ENCODE measurements at places on chromosomes 5 and 9.
A peak's percentile ranks its signal among the peaks of the same experiment; 100 is the strongest.

DNA sequence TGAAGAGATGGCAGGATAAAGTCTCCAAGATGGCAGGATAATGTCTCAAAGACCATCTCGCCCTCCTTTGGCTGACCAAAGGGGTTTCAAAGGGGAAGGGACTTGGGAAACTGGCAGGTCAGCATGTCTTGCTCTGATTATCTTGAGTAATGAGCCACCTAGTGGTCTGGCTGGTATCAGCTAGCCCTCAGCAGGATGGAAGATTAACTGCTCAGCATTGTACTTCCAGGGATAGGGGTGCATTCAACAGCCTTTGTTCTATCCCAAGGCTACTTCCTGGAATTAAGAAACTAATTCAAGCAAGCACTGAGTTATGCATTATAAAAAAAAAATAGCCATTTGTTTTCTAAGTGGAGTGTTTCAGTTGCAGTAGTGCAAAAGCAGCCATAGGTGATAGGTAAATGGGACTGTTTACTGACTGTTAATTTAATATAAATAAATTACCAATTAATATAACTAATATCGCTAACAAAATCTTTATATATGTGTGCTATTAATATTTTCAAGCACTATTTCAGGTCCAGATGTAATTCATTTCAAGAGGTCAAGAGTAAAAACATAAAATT is 555.5 kb downstream of the CDH9 start:
- DNase-seq: peak; percentile 7

DNA sequence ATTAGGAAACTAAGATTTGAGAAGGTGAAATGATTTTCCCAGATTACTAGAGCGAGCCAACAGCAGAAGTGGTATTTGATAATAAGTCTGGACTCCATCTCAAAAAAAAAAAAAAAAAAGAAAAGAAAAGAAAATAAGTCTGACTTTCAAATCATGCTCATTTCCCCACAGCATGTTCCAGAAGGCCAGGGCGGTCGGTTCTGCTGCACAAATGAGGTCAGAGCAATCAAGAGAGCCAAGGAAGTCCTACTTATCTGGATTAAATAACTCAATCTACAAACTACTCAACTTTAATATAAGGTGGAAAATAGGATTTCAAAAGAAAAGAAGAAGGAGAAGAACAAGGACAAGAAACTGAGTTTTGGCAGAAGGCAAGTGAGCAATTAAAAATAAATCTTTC is 130.4 kb upstream of the RASA1 start:
- no peak for DNase-seq

DNA sequence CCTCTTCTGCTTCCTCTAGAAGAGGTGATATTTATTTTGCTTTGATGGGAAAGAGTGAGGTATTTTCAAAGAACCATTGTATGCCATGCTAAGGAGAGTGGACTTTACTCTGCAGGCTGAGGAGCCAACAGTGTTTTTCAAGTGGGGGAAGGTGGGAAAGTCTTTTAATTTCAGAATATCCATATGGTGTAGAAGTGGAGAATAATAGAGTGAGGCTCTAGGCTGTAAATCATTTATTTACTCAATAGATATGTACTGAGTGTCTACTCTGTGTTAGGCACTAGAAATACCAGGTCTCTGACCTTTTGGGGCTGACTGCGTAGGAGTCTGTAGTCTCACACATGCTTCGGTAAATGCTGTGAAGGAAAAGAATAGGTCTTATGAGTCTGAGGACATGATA is 30.7 kb upstream of the TENT2 start:
- DNase-seq: no peak

- DNase-seq: no peak
These were observed 115.3 kb downstream of the UNC13B start for GRCh38 chr9:35277171-35277520.

GRCh38 chr5:180251141-180251540 is 40.7 kb downstream of the MAPK9 start:
- DNase-seq: no peak

GRCh38 chr5:132417010-132417439 is 47.5 kb downstream of the SLC22A5 start:
- DNase-seq: no peak
